Peyer's patch (tissue), 4 donors: ENCODE measurements at places on chromosomes 3 and 15. TPM values are rescaled to one million over a fixed set of nuclear protein-coding genes. Genes with fewer than 3 reads are reported as not detected.

The GRK7 gene
- total RNA-seq = not detected

The TP63 gene
- 0.27 TPM for total RNA-seq

The THRB gene
- total RNA-seq = 4.0 TPM

The ANKRD34C gene
- total RNA-seq = not detected

The LNP1 gene
- total RNA-seq = 8.3 TPM

The MKRN2OS gene
- total RNA-seq = 6.6 TPM

The KCNAB1 gene
- total RNA-seq = not detected

The TBC1D21 gene
- total RNA-seq = not detected

The BNC1 gene
- not detected for total RNA-seq

The XCR1 gene
- total RNA-seq = not detected

The PRKAR2A gene
- 27.2 TPM for total RNA-seq
